ENCODE measurements at places on chromosomes 16 and 17.

GRCh38 chr16:4926928-4927327, 10.0 kb downstream of the PPL start:
- no peak for DNase-seq

DNA sequence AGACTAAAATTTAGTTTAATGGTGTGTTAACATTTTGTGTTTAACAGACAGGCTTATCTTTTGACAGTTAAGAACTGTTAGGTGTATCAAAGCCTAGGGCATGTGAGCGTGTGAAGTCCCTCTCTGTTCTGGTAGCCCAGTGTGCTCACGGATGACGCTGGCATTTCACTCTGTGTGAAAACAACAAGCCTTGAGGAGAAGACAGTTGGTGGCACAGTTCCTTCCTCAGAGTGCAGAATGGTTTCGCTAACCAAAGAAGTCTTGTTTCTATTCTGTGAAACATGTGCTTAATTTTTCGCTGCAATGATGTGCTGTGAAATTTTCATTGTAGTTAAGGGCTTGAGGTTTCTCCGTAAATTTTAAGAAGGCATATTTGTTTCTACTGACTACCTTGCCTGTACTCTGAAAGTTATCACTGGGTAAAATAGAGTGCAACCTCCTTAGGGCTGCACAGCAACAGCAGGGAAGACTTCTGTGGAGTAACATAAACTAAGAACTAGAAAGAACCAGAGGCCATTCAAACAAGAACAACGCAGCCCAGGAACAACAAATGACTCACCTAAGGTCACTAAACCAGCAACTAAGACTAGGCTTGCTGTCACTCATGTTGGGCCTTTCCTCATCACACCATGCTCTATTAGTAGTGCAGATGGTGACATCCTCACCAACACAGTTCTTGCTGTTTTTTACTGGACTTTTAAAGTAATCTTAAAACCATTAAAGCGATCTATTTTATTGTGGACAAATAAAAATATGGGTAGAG, 33.4 kb downstream of the BRD7 start:
- DNase-seq = no peak

GRCh38 chr16:78628461-78629045, 529.1 kb downstream of the WWOX start:
- no peak for DNase-seq

DNA sequence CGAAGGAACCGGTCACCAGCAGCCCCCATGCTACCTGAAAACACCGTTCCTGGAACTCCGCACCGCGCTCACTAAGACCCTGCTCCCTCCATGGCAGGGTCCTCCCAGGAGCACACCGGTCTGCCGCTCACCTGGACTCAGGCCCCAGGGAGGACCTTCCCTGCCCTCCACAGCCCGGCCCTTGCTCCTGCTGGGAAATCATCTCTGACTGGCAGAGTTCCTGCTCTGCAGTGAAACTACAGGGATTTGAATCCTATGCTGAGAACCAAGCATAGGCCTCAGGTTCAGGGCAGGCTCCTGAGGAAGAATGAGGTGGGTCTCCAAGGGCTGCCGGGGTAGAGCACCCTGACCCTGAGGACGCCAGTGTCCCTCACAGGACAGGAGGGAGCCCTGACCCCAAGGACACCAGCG, 88.5 kb downstream of the KCNJ12 start:
- no peak for DNase-seq

DNA sequence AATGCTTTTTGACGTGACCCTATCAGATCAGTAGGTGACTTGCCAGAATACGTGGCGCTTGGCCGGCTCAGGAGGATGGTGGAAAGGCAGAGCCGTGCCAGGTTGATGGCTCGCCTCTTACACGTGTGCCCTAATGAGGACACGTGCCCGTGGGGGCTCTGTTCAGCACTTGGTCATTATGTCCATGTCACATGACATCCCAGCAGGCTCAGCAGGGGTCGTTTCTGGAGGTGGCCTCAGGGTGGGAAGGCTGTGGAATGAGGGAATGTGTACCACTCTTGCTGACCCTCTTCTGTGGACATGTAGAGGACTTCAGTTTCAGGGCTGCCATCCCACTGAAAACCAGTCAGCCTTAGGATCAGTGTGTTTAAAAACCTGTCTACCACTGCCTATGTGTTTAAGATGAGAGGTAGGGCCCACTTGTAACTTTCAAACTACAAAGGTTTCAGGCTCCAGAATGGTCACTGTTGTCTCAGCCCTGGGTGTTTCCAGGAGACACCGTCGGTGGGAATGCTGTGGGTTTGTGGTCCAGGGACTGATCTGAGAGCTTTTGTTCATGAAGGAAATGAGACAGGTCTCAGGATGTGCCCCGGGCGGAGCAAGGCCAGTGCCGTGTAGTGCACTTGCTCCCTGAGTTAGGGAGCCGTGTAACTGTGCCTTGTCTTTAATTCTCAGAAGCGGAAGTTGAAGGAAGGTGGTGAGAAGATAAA, 12.1 kb downstream of the UBN1 start:
- DNase-seq = no peak

- peak; percentile 55 for DNase-seq
Observed at GRCh38 chr17:79042421-79043190, 18.6 kb downstream of the C1QTNF1 start.

DNA sequence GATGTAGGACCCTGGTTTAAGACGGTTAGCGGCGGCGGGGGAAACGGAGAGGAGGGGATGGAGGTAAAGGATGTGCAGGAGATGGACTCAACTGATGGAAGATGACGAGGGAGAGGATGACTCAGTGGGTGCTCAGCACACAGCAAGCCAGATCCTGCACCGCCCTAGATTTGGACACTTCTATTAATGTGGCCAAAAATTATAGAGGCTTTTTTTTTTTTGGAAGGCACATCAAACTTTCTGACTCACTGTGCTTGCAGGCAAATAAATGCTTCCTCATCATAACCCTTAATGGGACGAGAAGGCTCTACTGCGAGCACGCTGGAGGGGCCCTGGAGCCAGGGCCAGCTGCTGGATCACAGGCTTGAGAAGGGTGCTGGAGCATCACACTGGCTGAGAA, 36.0 kb downstream of the RTN4RL1 start:
- DNase-seq = no peak

- no peak for DNase-seq
Observed at GRCh38 chr16:86342161-86342834, 168.0 kb upstream of the FOXF1 start.

DNA sequence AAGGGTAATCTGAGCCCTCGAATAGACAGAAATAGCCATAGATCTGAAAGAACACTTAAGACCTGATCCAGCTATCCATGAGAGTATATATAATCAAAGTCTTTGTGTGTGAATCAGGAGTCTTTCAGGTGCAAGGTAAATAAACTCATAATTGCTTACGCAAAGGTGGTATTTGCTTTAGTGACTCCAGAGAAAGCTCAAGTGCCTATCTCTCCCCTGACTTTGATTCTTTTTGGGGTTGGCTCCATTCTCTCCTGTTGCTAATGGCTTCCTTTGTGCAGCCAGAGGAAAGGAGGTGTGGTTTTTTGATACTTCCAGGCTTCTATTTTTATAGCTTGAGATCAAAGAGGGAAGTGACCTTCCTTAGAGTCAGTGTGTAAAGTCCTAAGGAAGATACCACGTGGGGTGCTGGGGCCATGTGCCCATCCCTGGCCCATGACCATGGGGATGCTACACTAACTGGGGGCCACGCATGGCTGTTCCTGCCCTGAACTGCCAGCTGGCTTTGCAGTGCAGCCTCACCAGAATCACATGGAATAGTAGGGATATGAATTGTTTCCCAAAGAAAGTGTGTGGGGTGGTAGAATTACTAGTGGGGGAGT, 45.8 kb downstream of the TENT4B start:
- DNase-seq = no peak

- no peak for DNase-seq
Observed at GRCh38 chr17:78223765-78224164, 7.7 kb upstream of the TMEM235 start.

DNA sequence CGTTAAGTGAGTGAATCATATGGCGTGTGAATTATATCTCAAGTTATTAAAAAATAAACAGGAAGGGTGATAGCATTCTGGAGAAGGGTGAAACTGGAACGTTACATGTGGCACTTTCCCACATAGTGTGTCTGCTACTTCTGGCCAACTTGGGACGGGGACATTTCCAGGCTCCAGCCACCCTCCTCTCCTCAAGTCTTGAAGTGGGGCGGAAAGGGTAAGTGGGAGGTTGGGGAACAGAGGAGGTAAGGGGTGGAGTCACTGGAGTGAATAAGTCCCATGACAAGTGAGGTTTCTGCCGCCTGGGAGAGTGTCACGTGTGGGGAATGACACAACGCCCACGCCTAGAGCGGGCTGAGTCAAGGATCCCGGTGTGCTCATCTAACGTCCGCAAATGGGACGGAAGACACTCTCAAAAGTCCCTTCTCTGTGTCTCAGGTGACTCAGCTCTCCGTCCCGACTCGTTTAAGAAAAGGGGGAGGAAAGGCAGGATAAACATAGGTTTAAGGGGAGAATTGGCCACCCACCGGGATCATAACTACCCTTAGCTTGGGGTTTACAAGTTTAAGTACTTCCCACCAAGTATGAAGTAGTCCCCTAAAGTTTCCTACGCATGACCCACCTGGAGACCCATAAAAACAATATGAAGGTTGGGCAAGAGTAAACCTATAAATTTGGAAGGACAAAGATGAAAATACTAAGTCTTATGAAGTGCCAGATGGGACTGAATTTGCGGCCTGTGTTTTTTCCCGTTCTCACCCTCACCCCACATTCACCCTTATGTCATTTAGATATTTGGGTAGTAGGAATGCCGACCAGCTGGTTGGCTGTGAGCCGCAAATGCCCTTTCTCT, 1.2 kb upstream of the SPAG9 start:
- peak; percentile 91 for DNase-seq

DNA sequence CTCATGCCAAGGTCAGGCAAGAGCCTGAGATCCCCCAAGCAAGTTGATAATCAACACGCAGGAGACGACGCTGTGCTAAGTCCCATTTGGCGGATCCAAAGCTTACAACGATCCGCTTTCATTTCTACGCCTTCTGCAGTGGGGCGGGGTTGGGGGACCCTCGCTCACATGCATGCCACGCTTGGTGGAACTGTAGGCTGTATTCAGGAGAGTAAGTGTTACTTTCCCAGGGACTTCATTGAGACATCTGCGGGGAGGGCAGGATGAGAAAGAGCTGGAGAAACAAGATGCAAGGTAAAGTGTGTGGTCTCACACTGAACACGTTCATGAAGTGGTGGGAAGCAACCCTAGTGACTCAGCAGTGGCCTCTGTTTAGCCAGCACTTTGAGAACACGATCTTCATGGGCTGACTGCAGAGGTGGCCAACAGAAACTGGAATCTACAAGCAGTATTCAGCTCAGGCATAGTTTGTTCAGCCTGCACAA, 100.5 kb downstream of the XYLT1 start:
- DNase-seq = no peak

DNA sequence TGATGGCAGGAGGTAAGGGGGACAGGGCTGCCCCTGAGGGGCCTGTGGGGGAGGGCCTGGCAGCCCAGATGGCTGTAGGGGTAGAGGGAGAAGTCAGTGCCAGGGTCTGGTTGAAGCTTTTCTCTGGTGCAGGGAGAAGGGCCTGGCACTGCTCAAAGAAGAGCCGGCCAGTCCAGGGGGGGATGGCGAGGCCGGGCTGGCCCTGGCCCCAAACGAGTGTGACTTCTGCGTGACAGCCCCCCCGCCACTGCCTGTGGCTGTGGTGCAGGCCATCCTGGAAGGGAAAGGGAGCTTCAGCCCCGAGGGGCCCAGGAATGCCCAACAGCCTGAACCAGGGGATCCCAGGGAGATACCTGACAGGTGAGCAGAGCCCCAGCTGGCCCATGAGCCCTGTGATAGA, 2.8 kb upstream of the NOL3 start:
- no peak for DNase-seq

DNA sequence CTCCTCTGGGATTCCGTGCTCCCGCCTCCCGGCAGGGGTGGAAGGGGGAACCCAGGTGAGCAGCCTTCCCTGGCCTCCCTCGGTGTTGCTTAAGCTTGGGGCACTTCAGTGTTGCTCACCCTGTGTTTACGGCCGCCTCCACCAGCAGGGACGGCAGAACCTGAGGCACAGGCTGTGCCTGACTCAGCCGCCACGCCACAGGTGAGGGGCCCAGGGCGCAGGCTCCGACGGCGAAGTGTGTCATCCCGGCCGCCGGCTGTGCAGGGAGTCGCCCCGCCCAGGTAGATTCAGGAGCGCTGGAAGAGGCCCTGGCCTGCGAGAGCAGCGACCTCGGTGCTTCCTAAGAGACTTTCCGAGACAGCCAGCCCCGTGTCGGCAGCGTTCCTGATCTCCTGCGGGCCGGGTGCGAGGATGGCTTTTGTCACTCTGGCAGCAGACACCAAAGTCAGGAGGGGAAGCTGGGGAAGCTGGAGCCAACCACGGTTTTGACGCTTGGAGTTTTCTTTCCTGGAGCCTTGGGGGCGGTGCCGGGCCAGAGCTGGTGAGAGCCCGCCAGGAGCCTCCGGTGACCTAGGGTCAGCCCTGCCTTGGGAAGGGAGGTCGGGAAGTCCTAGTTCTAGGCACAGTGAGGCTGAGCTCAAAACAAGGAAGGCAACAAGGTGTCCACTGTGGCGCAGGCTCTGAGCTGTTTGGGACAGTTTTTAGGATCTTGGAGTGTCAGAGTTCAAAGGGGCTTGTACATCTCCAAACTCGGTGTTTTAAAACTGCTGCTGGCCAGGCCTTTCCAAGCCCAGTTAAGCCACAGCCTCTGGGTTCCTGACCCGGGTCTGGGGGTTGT, 2.1 kb downstream of the GSE1 start:
- DNase-seq = no peak

DNA sequence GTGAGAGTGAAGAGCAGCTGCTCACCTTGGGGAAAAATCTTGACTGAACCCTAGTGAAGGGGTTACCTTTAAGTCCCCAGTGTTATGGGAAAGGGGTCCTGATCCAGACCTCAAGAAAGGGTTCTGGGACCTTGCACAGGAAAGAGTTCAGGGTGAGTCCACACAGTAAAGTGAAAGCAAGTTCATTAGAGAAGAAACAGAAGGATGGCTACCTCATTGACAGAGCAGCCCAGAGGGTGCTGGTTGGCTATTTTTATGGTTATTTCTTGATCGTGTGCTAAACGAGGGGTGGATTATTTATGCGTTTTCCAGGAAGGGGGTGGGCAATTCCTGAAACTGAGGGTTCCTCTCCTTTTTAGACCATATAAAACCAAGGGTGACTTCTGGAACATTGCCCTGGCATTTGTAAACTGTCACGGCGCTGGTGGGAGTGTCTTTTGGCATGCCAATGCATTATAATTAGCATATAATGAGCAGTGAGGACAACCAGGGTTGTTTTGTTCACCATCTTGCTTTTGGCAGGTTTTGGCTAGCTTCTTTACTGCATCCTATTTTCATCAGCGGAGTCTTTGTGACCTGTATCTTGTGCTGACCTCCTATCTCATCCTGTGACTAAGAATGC, 58.4 kb downstream of the SMPD3 start:
- no peak for DNase-seq

DNA sequence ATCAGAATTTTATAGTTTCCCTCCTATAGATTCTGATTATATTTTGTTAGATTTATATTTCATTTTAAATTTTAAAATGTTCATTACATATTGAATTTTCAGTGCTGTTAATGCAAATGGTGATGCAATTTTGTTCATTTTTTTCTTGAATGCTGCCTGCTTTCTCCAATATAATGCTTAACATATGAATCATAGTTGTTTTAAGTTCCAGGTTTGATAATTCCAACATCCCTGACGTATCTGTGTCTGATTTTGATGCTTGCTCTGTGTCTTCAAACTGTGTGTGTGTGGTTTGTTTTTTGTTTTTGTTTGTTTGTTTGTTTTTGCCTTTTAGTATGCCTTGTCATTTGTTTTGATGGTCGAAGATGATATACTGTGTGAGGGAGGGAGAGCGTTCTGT, 134.7 kb upstream of the ELAC2 start:
- no peak for DNase-seq

- no peak for DNase-seq
Observed at GRCh38 chr17:71828182-71828596, 292.6 kb upstream of the SOX9 start.

- DNase-seq = no peak
Observed at GRCh38 chr17:31391496-31391949, at the start of gene RAB11FIP4. RAB11FIP4 (plus strand) TSS chr17:31391675; CDS start chr17:31391853, 178 bp downstream.
